ENCODE measurements at places on chromosomes 16 and 17.

- no peak for DNase-seq
Measured at GRCh38 chr17:55274355-55275255, 9.8 kb downstream of the HLF start.

DNA sequence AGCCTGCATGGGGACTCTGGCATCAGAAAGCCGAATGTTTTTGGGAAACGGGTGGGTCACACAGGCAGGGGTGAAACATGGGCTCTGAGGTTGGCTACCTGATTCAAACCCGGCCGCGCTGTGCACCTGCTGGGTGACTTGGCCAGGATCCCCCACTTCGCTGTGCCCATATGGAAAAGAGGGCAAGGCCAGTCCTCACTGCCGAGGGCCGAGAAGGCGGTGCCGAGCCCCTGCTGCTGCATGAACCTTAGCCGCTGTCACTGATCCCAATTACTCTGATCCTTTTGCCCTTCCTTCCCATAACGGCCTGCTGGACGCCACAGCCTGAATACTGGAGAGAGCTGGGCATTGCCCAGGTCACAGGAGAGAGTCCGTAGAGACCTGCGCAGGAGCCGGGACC is 17.7 kb downstream of the KDM8 start:
- no peak for DNase-seq

GRCh38 chr17:7886227-7887037 is 2.2 kb upstream of the CHD3 start:
- DNase-seq: no peak

GRCh38 chr17:48569240-48569582 is 8.9 kb downstream of the HOXB4 start:
- DNase-seq: no peak

GRCh38 chr17:3914312-3914670 is 2.0 kb downstream of the P2RX1 start:
- peak; percentile 12 for DNase-seq

DNA sequence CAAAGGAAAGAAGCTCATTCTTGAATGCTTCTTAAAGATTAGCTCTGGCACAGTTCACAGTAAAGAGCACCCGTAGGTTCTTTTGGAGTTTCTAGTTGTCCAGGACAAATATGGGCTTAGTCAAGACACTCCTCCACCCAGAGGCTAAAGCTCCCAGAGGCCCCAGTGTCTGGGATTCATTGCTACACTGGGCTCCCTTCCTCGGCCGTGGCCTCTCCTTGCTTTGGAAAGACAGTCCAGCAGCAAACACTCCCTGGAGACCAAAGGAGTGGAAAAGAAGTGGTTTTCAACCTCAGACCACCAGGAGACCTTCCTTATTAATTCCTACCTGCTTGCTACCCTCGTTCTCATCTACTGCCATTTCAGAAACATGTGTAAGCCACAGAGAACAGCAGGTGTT is 17.1 kb downstream of the PHB1 start:
- no peak for DNase-seq

DNA sequence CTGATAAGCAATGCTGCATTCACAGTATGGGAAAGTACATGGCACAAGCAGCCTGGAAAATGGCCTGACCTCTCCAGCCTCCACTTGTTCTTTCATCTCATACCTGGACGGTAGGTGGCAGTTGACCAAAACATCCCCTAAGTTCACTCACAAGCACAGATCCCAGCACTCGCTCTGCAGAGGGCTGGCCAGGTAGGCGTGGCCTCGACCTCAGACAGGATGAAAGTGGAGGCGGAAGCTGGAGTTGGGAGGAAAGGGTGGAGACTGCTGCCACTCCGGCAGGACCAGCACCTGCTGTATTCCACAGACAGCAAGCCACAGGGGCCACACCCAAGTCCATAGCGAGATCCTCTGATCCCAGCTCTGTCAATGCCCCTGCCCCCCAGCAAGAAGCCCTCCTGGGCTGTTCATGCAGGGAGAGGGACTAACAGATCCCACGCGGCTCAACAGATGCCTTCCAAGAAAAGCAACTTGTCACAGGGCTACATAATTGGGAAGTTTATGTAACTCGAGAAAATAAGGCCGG is 31.3 kb downstream of the ZCCHC14 start:
- no peak for DNase-seq

GRCh38 chr16:1073262-1073558 is 663 bp downstream of the SSTR5 start:
- no peak for DNase-seq

GRCh38 chr16:66131895-66132294 is 234.6 kb upstream of the CDH5 start:
- no peak for DNase-seq

DNA sequence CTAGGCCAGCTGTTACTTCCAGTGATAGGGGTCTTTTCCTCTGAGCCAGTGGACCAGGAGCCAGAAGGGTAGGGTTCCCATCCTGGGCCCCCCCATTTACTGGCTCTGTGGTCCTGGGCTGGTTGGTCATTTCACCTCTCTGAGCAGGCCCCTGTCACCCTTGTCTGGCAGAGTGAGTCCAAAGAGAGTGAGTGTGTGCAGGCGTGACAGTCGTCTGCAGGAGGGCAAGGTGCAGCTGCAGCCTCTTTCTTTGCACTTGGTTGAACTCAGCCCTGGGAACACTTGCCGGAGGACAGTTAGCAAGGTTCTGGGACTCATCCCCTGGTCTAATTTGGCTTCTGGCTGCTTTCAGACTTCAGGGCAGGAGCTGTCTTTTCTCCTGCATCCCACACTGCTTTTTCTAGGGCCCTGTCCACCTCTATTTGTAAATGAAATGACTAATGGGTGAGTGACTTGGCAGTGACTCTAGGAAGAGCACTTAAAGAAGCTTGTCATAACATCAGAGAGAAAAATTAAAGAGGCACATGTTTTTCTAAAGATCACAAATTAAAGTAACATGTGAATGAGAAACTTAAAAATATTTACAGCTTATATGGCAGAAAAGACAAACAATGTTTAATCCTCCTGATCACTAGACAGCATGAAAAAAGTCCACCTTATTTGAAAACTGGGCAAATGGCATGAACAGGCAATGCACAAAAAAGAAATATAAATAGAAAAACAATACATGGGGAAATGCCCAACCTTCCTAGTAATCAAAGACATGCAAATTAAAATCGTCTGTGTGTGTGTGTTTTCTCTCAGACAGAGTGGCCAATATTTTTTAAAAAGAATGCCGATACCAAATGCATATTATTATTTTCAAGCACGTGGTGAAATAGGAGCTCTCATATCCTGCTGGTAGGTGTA is 137.5 kb downstream of the NTN1 start:
- DNase-seq: no peak

DNA sequence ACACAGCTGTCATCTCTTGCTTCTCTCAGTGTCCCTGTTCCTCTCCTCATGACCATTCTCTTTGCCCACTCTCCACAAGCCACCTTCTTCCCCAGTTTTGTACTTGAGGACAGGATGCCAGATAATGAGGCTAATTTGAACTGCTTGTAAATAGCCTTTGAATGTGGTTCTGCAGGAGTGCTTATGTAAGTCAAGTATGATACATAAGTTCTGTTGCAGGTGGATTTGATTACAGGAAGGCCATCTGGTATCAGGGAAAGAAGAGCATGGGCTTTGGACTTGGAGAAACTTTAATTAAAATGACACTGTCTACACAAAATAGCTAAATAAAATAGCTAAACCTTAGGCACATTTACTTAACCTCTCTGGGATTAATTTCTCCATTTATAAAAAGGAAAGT is 120.2 kb upstream of the HLF start:
- no peak for DNase-seq

GRCh38 chr17:81043725-81044427 is 8.9 kb downstream of the BAIAP2 start:
- no peak for DNase-seq

DNA sequence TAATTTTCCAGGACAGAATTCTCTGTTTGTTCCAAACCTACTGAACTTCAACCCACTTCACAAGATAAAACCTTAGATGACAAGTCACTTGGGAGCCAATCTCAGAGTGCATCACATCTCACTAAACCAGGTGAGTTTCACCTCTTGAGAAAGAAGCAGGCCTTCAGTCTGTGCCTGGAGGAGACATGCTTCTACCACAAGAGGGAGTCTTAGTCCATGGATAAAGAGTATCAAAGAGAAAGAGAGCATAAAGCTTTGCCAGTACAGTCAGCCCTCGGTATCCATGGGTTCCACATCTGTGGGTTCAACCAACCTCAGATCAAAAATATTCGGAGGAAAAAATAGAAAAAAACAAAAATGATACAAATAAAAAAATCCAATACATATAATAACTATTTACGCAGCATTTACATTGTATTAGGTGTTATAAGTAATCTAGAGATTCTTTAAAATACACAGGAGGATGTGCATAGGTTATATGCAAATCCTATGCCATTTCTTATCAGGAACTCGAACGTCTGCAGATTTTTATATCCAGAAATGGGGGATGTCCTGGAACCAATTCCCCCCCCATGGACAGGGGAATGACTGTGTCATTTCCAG is 37.7 kb downstream of the DUSP14 start:
- peak; percentile 26 for DNase-seq

DNA sequence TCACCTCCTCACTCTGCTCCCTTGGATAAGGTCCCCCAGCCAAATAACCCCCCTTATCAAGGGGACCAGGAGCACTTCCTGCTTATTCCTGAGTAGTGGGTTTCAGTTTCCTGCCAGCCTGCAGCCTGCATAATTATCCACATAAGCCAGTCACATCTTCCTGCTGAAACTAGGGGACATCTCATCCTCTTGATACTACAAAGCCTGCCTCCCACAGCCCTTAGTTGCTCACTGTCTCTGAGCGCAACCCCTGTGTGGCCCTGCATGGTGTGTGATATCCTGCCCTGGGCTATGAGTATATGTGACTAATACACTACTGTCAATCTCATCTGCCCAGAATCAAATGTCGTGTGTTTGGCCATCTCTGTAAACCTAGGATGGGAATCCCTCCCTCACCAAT is 8.0 kb upstream of the XYLT2 start:
- DNase-seq: no peak

GRCh38 chr17:61291451-61292285 is 108.0 kb upstream of the TBX2 start:
- no peak for DNase-seq

GRCh38 chr16:86037999-86038925 is 139.3 kb downstream of the IRF8 start:
- no peak for DNase-seq

DNA sequence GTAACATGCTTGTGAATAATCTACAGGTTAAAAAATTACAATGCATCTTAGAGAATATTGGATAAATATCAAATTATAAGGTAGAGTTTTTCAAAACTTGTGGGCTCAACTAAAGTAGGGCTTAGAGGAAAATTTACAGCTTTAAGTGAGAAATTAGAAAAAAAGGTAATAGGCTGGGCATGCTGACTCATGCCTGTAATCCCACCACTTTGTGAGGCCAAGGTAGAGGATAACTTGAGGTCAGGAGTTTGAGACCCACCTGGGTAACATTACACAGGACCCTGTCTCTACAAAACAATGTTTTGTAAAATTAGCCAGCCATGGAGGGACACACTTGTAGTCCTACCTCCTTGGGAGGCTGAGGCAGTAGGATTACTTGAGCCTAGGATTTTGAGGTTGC is 4.5 kb downstream of the ATF7IP2 start:
- DNase-seq: no peak

DNA sequence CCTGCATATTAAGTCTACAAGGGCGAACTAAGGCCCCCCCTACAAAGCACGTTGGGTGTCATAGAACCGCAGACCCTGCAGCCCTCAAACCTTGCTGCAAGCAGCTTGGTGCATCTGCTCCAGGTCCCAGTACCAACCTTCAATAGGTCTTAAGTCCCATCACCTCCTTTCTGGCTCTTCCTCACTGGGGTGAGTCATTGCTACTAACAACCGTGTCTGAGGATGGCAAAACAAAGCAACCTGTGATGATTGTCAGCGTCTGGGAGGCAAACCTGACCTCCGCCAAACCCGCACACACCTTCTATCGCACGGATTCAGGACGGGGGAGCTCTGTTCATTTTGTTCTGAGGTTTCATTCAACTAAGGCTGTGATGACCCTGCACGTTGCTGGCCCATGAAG is 138.9 kb downstream of the SLC39A11 start:
- no peak for DNase-seq

GRCh38 chr16:50550866-50551641 is 2.9 kb downstream of the NKD1 start:
- DNase-seq: no peak

DNA sequence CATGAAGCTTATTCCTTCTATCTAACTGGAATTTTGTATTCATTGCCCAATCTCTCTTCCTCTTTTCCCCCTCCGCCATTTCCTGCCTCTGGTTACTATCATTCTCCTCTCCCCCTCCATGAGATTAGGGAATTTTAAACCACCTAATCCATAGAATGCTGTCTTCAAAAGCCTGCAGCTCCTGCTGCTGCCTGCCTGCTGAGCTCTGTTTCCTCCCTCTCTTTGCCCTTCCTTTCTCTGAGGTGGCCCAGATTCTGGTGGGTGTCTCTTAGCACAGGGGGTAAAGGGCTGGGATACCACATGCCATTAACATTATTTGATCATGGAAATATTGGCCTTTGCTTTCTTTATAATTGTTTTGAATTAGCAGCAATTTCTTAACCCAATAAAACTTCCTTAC is 241.6 kb downstream of the CNTNAP4 start:
- DNase-seq: no peak

GRCh38 chr17:17313350-17313991 is 10.3 kb downstream of the NT5M start:
- DNase-seq: no peak

GRCh38 chr16:8721336-8722024 is 47.1 kb downstream of the ABAT start:
- DNase-seq: no peak

DNA sequence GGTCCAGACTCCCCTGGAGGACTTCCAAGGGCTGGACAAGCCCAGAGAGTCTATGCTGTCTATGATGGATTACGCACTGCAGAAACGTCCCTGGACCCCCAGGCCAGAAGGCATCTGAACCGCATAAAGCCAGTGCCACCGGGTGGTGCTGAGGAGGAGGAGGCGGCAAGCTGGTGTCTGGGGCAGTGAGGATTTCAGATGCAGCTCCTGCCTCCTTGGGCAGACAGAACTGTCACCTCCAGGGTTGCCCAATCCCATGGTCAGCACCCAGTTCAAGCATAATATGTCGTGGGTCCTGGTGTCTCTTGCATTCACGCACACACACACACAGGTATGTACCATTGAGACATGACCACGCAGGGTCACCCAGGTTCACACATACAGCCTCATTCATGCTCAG is 25.6 kb downstream of the RAP1GAP2 start:
- DNase-seq: no peak

DNA sequence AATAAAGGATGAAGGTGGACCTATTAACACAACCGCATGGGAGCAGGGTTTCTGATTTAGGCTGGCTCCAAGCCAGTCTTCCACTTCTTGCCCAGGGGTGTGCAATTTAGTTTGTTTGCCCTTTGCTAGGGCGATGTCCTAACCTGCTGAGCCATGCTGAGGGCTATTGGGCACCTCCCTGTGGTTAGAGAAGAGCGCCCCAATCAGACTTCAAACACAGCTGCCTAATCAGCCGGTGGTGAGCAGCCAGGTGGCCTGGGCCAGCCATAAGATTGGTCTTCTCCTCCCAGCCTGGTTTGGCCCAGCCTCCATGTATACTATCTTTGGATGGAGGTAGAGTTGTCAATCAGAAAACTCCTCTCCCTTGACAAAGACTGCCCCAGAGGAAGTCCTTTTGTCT is 15.7 kb downstream of the TMEM94 start:
- no peak for DNase-seq

- no peak for DNase-seq
Measured at GRCh38 chr17:77317091-77317750, 176.5 kb downstream of the SEC14L1 start.

GRCh38 chr17:64502809-64503208 is 3.3 kb downstream of the DDX5 start:
- DNase-seq: no peak

- no peak for DNase-seq
Measured at GRCh38 chr16:21156767-21157467, 1.6 kb upstream of the LDAF1 start.

- DNase-seq: peak; percentile 81
Measured at GRCh38 chr16:74296104-74296431, 546 bp upstream of the PSMD7 start.

Data from GF-D8 (cell line).